ENCODE measurements at places on chromosomes 4 and X. TPM values are rescaled to one million over a fixed set of nuclear protein-coding genes. Genes with fewer than 3 reads are reported as not detected.

Gene GAGE1
- not detected for total RNA-seq

Gene ELOVL6
- 40.3 TPM for total RNA-seq

Gene ABRAXAS1
- total RNA-seq, result 12.4 TPM

Gene KCNE5
- not detected for total RNA-seq

Gene TEX11
- total RNA-seq, result not detected

Gene GYPA
- not detected for total RNA-seq

Gene NWD2
- total RNA-seq, result not detected

Gene FAT1
- 58.8 TPM for total RNA-seq

Gene GJB1
- not detected for total RNA-seq

Gene ADGRG2
- under 0.01 TPM for total RNA-seq

Gene TBX22
- not detected for total RNA-seq

Gene FRG2
- not detected for total RNA-seq

Gene CTSO
- 9.2 TPM for total RNA-seq

Gene CC2D2A
- 25.9 TPM for total RNA-seq

Gene NR3C2
- 0.17 TPM for total RNA-seq

Gene GAB1
- 4.6 TPM for total RNA-seq

Gene GAGE12H
- total RNA-seq, result not detected

Gene GSX2
- total RNA-seq, result not detected

Gene MAOA
- 45.4 TPM for total RNA-seq
